ENCODE measurements at places on chromosomes 6 and 20.

DNA sequence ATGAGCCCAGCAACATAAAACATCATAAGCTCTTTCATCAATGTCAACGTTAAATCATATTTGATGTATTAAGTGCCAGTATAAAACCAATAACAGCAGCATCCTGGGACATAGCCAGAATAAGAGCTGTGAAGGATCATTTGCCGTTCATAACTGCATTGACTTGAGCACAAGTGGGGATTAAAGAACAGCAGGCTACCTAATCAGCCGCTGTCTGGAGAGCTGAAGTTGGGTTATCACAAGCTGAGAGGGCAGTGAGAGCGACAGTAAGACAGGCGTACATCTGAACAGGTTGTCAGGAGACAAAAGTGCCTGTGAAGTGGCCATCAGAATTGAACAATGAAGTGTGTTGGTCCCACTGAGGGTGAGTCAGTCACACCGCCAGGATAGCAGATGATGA, 269.6 kb downstream of the GRIK2 start:
- no peak for DNase-seq

- DNase-seq: no peak
Measured at GRCh38 chr6:42280966-42281533, 63.4 kb upstream of the MRPS10 start.

GRCh38 chr6:50380406-50381098, 330.8 kb upstream of the DEFB112 start:
- DNase-seq: no peak

GRCh38 chr6:158409451-158409850, 97.2 kb downstream of the TULP4 start:
- no peak for DNase-seq

DNA sequence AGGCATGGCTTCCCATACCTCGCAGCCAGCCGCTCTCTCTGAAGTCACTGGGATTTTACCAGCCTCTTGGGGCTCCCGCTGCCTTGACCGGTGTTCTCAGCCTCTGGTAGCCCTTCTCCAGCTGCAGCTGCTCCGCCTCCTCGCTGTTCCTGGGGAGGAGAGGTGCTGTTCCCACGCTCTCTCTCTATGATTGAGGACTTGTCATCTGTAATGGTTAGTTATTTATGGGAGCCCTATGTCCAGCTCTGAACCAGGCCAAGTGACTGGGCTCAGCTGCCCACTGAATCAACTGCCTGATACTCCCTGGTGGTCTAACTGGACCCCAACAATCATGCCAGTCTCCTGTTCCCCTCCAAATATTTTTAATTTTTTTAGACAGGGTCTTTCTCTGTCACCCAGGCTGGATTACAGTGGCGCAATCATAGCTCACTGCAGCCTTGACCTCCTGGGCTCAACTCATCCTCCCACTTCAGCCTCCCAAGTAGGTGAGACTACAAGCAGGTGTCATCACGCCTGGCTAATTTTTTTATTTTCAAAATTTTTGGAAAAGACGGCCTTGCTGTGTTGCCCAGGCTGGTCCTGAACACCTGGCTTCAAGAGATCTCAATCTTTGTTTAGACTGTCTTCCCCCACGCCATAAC, 4.8 kb upstream of the SLC4A11 start:
- no peak for DNase-seq

DNA sequence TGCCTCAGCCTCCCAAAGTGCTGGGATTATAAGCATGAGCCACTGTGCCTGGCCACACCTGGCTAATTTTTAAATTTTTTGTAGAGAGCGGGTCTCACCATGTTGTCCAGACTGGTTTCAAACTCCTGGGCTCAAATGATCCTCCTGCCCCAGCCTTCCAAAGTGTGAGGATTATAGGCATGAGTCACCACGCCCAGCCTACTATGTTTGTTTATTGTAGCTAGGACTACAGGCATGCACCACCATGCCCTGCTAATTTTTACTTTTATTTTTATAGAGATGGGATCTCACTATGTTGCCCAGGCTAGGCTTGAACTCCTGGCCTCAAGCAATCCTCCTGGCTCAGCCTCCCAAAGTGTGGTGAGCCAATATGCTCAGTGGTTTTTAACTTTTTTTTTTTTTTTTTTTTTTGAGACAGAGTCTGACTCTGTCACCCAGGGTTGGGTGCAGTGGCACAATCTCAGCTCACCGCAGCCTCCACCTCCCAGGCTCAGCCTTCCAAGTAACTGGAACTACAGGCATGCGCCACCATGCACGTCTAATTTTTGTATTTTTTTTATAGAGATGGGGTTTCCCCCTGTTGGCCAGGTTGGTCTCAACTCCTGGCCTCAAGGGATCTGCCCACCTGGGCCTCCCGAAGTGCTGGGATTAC, 12.0 kb upstream of the DDX43 start:
- no peak for DNase-seq

- DNase-seq: no peak
Measured at GRCh38 chr6:21384216-21384615, 209.3 kb upstream of the SOX4 start.

DNA sequence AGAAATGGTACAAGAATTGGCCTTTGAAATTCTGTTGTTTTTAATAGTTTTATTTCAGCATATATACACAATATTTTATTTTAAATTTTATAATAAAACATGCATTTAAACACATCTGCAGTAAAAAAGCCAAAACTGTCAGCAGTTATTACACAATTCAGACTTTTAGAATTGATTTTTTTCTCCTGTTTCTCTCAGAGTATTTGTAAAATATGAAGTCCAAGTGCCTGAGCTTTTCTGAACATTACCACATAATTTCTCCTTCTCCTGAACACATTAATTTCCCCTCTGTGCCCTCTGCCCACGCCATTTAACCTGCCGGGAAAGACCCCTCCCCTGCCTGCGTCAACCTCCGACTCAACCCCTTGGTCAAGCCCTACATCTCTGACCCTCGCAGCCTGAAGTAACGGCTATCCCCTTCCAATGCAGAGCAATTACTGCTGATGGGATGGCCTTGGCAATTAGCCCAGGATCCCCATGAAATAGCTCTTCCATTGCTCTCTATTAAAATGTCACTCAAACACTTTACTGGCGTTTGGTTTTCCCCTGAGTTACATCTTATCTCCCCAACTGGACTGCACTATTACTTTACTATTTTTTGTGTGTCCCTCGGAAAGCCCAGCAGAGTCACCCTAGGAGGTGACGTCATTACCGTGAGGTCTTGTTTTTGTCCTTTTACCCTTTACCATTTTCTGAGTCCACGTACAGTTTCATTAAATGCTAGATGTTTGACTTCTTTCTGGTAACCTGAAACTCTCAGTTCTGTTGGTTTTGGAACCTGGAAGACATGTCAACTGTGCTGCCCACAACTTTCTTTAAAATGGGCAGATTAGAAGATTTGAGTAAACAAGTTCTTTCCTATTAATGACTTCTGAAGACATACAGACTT, 146.7 kb upstream of the TAB2 start:
- no peak for DNase-seq

DNA sequence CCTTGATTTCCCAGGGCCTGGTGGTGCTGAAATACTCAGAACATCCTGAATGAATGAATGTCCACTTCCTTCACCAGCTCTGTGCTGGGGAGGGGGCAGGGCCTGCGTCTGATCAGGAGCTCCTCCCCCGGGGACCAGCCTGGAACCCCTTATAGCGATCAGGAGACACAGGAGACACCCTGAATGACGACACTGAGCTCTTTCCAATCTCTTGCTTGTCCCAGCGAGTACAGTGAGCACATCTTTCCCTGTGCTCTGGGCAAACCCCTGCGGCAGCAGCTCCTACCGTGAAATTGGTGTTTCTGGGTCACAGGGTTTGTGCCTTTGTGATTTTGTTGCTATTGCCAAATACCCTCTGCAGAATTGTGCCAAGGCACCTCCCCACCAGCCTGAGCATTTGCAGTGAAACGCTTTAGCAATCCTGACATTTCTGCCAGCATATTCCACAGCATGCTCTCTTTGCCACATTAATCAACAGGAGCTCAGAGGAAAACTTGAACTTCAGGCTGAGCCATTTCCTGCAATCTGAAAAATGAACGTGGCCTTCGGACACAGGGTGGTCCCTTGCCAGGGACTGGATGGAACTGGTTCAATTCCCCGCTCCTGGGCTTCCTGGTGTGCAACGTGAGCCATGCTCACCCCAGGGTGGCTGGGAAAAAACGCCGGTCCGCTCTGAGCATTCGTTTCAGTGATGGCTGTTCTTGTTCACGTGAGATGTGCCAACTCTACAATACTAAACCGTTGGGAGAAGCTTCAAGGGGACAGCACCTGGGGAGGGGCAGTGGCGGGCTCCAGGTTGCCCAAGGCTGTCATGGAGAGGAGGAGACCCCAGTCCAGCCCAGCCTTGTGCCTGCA, 23.1 kb upstream of the MRGBP start:
- DNase-seq: no peak

- DNase-seq: peak; percentile 96
Measured at GRCh38 chr20:41317546-41318270, at the start of gene ZHX3. Gene ZHX3, minus strand, starts transcription at chr20:41317731. Its CDS starts 112,815 bp downstream, at chr20:41204916.

DNA sequence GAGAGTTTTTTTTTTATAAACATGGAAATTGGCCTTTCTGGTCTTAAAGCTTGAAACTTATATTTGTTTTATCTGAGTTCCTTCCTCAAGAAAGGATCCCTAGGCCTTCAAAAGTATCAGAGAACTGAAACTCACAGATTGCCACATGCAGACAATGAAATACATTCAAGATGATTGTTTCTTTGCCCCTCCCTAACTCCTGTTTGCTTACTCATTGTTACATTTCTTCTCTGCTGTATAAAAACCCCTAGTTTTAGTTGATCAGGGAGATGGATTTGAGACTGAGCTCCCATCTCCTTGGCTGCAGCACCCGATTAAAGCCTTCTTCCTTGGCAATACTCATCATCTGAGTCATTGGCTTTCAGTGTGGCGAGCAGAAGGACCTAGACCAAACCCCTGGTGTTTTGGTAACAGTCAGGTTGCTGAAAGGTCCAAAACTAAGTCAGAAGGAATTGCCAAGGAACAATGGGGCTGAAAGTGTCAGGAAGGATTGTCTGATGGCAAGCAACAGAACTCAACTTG, 132.3 kb upstream of the SULF2 start:
- no peak for DNase-seq

All from NCI-H2081 (cell line).